ENCODE measurements at places on chromosomes 12 and 14.
A peak's percentile ranks its signal among the peaks of the same experiment; 100 is the strongest.

DNA sequence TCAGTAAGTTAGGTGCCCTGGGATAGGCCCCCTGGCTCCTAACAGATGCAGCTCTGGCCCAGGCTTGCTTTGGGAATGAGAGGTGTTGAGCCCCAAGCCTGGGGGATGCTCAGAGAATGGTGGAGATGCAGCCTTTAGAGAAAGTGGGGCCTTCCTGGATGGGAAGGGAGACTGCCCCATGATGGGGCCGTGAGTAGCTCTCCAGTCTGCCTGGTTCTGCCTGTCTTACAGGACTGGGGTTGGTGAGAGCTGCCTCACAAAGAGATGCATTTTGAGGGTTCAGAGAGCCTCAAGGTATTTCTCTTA lies 523 bp upstream of the VRTN start:
- DNase-seq = no peak

GRCh38 chr12:131635491-131636122 lies 75.3 kb upstream of the SFSWAP start:
- no peak for DNase-seq

- DNase-seq = no peak
Measured at GRCh38 chr12:52895726-52896189, 9.1 kb downstream of the KRT8 start.

GRCh38 chr12:49327368-49327767 lies 4.3 kb downstream of the TROAP start:
- no peak for DNase-seq

- DNase-seq = peak; percentile 58
Measured at GRCh38 chr14:104795781-104796686, 486 bp upstream of the AKT1 start.

GRCh38 chr14:60085085-60085484 lies 6.6 kb upstream of the PCNX4 start:
- peak; percentile 23 for DNase-seq

DNA sequence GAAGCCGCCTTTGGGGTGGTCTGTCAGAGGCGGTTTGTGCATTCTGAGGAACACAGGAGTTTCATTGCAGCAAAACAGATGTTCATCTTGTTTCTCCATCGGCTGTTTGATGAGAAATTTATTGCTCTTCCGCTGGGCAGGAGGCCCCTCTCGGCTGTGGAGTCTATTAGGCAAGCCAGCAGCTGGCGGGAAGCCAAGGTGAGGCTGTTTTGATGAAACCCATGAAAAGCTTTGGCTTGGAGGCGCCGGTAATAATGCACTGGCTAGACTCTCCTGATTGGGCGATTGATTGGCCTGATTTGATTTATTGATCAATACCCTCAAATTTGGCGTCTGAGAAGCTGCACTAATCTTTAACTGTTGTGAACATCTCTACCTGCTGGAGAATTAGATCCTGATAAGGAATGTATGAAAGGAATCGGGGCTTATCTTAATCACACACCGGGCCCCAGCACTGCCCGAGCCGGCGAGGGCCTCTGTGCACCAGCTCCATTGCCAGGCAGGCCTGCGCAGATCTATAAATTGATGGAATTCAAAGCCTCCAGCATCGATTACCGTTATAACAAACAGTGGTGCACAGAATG lies 187.7 kb downstream of the PHETA1 start:
- DNase-seq = peak; percentile 54

DNA sequence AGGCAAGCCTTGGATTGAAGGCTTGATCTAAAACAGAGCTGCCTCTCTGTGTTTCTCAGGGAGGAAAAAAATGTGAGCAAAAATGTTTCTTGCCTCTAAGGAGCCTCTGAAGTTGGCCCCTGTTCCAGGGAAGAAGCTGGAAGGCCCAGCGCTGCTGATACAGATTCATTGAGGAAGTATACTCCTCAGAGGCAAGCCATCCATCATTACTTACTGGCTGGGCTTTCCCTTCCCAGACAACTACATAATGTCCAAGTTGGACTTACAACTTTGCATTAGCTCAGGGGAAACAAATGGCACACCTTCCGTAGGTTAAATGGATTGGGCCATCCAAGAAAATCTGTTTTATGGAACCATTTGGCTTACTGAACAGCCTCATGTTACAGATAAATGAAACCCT lies 263.7 kb upstream of the SEL1L start:
- no peak for DNase-seq

GRCh38 chr12:49664591-49665239 lies 41.4 kb downstream of the PRPF40B start:
- no peak for DNase-seq

DNA sequence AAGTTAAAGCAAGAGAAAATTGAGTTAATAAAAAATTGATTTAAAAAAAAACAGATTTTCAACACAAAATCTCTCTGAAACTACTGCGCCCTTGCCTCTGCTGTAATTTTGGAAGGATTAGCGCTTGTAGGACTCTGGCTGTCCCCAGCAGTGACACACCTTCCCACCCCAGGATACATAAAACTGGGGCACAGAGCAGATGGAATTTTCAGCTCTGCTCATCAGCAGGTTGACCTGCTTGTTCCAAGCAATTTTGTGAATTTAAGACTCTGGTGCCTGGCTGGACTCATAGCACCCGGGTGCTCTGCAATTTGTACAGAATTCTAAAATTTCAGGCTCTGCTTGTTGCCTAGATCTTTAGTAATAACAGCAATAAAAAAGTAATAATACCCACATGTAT lies 257.8 kb upstream of the GARIN6 start:
- no peak for DNase-seq

DNA sequence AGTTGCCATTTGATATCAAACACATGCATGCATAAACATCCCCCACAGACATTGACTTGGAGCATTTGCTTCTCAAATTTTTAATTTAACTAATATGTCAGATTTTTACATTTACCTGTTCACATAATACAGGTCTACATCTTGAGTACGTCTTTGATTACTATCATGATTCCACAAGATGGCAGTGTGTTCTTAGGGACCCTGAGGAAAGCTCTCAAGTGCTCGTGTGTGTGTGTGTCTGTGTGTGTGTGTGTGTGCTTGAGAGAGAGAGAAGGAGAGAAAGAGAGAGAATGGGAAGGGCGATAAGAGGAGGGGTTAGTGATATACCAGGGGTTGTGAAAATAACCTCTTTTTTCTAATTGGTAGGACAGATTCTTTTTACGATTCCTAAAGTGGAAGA lies 167.1 kb upstream of the OR4E1 start:
- DNase-seq = no peak

GRCh38 chr14:104601786-104602185 lies 2.8 kb downstream of the TMEM179 start:
- DNase-seq = no peak

DNA sequence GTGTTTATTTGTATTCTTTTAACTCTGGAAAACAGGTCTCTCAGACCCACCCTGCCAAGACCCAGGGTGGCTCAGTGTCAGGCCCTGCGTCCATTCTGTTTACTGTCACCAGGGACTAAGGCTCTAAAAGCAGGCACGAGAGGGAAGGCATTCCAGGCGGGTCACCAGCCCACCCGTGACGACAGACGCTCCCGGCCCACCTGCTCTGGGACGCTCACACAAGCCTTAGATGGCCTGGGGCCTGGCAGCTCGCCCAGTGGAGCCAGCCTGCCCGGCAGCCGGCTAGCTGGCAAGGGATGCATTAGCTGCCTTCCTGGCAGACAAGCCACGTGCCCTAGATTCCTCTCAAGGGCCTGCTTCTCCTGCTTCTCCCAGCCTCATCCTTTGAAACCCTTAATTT lies 9.2 kb upstream of the NUAK1 start:
- no peak for DNase-seq

- peak; percentile 25 for DNase-seq
Measured at GRCh38 chr12:57832966-57833365, 13.6 kb downstream of the CTDSP2 start.

DNA sequence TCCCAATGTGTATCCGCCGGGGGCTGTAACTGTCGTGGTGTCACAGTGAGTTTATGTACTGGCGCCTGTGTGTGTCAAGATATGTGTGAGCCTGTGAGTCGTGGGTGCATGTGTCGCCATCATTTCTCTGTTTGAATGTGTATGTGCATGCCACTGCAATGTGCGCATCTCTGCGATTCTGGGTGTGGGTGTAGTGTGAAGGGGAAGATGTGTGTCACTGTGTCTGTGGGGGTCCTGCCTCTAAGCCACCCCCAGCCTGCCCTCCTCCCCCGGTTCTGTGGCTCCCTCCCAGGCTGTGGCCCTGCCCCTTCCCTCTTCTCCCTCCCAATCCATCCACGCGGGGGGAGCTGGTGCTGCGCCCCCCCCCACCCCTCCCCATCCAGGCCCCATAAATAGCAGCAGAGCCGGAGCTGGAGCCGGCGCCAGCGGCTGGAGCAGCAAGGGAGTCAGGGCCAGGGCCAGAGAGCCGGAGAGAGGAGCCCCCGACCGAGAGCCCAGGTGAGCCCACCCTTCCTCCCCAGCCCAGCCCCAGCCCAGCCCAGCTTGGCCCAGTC lies at the start of gene CPNE6:
CPNE6 (plus strand) TSS at position 419 of the 554 bp plus-strand sequence. CDS start 1,375 bp downstream, outside the sequence.
- DNase-seq = no peak

- DNase-seq = peak; percentile 20
Measured at GRCh38 chr12:95848575-95849388, 10.0 kb upstream of the SNRPF start.

DNA sequence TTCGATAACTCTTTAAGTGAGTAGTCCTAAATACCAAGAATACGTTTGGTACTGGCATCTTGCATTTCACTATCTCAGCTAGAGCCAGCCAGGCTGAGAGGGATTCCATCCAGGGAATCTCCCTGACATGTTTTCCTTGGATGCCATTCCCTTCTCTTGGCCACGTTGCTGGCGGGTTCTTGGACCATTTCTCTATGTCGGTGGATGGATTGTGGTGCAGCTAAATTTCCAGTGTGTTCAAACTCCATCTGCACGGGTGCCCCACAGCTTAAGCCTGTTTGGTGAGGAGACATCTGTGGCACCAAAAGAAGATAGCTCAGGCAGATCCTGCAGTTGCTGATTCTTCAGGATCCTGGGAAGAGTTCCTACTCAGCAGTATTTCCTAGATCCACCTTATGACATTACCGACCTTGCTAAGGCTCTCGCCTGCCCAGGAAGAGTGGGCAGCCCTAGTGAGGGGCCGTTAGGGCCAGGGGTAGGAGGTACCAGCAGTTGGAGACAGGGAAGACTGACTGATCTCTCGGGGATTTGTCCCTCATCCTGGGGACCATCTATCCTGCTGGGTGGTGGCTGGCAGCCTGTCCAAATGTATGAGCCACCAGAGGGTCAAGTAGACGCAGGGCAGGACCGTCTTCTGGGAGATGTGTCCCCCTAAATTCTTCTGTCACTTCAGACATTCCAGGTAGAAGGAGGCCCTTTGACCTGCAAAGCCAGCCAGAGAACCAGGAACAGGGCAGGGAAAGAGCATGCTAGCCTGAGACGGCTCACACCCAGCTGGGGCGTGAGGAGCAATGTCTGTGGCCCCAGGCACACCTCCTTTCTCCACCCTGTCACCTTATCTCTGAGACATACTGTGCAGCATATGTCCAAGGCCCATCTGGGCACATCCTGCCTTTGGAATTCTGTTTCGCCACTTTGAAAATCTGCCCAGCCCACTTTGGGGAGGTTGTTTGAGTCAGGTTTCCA lies 72.6 kb upstream of the CAPRIN2 start:
- DNase-seq = no peak

GRCh38 chr14:72708708-72709475 lies 185.0 kb downstream of the DPF3 start:
- DNase-seq = no peak

GRCh38 chr12:88206601-88207000 lies 64.5 kb downstream of the TMTC3 start:
- DNase-seq = peak; percentile 67

GRCh38 chr14:24425704-24426103 lies 3.8 kb downstream of the CBLN3 start:
- peak; percentile 72 for DNase-seq

GRCh38 chr14:102471921-102472790 lies 37.4 kb downstream of the ANKRD9 start:
- no peak for DNase-seq

DNA sequence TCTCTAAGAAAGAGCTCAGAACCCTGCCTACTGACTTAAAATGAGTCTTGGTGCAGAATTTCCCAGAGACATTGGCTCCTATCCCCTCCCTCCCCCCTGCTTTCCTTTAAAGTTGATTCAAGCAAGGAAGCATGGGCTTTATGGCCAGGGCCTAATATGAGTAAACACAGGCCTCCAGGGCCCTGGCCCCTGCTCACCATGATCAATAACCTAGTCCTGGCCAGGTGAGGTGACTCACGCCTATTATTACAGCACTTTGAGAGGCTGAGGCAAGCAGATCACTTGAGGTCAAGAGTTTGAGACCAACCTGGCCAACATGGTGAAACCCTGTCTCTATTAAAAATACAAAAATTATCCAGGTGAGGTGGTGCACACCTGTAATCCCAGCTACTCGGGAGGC lies 165.1 kb upstream of the TMCC3 start:
- DNase-seq = no peak

GRCh38 chr14:37708481-37708880 lies 113.1 kb downstream of the TTC6 start:
- DNase-seq = peak; percentile 50

DNA sequence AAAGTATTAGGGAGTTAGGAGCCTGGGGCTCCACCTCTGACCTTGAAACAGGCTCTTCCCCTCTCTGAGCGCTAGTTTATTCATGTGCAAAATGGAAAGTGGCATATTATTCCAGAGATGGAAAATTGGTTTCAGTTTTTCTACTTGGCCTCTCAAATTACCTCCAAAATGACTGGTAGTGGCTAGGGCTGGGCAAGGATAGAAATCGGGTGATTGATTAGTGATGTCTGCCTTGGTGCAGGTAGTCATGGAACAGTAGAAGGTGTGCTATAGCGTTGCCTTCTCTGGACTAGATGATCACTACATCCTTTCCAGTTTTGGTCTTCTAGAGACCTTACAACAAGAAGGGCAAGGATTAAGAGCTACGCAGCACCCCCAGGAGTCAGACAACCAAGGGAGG lies 8.6 kb upstream of the MSI1 start:
- no peak for DNase-seq

DNA sequence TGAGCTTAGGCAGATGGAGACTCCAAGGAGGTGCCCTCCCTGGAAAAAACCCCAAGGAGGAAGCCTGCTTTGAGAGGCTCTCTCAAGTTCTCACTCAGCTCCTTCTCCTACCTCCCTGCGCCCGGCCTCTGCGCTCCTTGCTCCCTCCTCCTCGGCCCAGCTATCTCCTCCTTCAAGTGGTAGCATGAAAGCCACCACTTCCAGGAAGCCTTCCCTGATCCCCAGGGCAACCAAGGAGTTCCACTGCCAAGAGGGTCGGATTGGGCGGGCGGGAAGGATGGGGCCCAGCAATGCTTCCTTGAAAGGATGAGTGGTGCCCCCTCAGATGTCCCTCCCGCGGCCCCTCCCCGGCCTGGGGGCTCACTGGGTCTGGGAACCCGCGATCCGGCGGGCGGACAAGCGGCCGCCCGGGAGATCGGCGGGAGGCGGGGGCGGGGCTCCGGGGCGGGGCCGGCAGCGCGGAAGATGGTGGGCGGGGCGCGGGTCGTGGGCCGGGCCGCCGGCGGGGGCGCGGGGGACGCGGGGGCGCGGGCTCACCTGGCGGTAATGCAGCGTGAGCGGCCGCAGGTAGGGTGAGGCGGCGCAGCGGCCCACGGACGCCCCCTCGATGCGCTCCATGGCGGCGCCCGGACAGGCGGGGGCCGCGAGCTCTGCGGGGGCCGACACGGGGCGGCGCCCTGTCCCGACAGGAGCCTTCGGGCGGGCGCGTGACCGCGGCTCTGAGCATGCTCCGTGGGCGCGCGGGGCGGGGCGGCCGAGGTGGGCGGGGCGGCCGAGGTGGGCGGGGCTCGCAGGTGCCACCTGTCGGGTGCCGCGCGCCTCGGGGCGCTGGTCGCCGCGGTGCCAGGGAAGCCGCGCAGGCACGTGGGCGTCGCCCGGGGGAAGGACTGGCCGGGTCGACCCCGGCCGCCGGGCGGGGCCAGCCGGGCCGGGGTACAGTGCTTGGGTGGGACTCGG lies at the start of gene NUDT14:
NUDT14 (minus strand) TSS at position 721 of the 957 bp plus-strand sequence; CDS start at position 618, 103 bp downstream.
- peak; percentile 10 for DNase-seq

- DNase-seq = no peak
Measured at GRCh38 chr14:24986206-24986893, 63.6 kb downstream of the STXBP6 start.
